ENCODE measurements at places on chromosomes 6 and 20. TPM values are rescaled to one million over a fixed set of nuclear protein-coding genes. Genes with fewer than 3 reads are reported as not detected.

Gene C20orf96
- total RNA-seq, result 17.0 TPM

Gene NKX2-4
- not detected for total RNA-seq

Gene RGS17
- 0.82 TPM for total RNA-seq

Gene IL20RA
- 2.4 TPM for total RNA-seq

Gene C20orf204
- total RNA-seq, result 3.6 TPM

Gene IL17F
- not detected for total RNA-seq

Gene SGK2
- 40.2 TPM for total RNA-seq

Gene HCRTR2
- 0.76 TPM for total RNA-seq

Gene OPRL1
- 2.3 TPM for total RNA-seq

Gene SLC17A2
- total RNA-seq, result 0.58 TPM

Gene C20orf141
- not detected for total RNA-seq

Measured in metanephros (tissue), 2 donors.